Stimulated activated CD8-positive, alpha-beta memory T cell treated with anti-CD3 and anti-CD28 coated beads, Interleukin-7, amount 100 ng/mL, for 24 hours (primary cell): ENCODE measurements at places on chromosomes 11 and 22.

- DNase-seq = no peak
Observed at GRCh38 chr11:95247127-95247684, 16.2 kb upstream of the SESN3 start.

DNA sequence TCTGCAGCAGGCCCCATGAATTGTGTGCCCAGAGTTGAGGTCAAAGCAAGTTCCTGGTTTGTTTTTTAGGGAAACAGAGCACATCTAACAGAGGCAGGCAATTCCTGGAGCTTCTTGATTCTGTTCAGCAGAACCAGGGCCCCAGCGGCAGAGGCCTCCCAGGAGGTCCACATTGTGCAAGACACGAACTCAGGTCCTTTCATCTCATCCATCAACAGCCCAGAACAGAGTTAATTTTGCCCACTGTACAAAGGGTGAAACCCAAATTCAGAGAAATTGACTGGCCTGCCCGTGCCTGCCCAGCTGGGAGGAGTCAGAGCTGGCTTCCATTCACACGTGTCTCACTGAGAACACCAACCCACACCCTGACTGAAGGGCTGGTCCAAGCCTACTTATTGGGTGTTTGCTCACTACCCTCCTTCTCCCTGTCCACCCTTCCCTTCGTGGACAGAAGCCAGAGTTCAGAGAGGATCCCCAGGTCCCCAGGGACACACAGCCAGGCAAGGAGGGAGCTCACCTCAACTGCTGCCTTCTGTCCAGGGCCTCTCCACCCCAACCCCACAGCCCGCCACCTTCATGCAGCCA lies 607.1 kb downstream of the TBC1D22A start:
- DNase-seq = no peak

DNA sequence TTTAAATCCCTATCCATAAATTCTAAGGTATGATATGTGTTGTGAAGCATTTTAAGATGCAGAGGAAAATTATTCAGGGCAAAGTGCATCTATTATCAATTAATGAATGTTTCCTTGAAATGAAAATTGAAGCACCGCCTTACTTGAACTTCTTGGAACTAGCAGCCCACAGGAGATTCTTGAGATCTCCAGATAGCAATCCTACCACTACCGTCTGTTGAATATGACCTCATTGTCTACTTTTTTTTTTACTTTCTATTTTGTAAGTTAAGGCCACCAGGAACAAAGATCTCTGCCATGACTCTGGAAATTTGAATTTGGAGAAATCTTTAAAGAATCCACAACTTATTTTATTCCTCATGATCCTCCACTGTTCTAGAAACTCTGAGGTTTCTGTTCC lies 808.7 kb downstream of the KCNA4 start:
- DNase-seq = no peak

- DNase-seq = no peak
Observed at GRCh38 chr22:50705219-50705691, 32.6 kb downstream of the SHANK3 start.

GRCh38 chr11:4890279-4890678 lies 8.6 kb downstream of the OR51T1 start:
- DNase-seq = no peak

- no peak for DNase-seq
Observed at GRCh38 chr11:9605742-9606141, 32.3 kb downstream of the WEE1 start.

- DNase-seq = no peak
Observed at GRCh38 chr22:47154621-47155081, 392.2 kb downstream of the TBC1D22A start.

DNA sequence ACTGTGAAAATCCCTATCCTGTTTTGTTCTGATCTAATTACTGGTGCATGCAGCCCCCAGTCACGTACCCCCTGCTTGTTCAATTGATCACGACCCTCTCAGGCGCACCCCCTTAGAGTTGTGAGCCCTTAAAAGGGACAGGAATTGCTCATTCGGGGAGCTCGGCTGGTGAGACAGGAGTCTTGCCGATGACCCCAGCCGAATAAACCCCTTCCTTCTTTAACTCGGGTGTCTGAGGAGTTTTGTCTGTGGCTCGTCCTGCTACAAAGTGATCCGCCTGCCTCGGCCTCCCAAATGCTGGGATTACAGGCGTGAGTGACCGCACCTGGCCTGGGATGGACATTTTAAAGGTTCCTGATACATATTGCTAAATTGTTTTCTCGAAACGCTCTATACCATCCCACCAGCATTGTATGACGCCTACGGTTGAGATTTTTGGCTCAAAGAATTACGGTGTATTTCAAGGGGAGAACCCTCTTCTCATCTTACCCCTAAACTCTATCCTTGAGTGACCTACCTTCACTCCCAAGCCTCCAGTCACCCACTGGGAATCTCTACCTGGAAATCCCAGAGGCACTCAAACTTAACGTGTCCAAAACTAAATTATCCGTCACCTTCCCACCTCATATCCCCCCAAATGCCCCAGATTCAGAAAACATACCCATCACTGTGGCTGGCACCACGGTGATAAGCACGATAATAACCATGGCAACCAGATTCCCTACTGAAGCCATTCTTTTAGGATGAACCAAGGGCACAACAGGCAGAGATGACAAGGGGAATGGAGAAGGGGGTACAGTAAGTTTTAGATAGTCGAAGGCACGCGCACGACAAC lies 789 bp upstream of the POLA2 start:
- no peak for DNase-seq

DNA sequence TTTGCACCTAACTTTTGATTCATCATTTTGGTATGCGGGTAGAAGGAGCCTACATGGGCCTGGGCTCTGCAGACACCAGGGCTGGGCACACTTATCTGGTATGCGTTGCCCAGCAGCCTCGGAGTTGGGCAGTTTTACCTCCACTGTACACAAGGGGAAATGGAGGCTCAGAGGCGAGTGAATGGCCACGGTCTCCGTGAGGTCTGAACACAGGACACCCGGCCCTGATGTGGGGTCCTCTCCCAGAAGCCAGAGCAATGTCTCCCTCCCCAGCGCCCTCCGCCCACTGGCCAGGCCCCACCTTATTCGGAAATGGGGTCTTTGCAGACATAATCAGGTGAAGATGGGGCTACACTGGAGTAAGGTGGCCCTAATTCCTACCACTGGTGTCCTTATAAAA lies 43.7 kb downstream of the OSBPL5 start:
- DNase-seq = no peak

GRCh38 chr11:37511425-37511933 lies 913.4 kb upstream of the RAG2 start:
- no peak for DNase-seq

DNA sequence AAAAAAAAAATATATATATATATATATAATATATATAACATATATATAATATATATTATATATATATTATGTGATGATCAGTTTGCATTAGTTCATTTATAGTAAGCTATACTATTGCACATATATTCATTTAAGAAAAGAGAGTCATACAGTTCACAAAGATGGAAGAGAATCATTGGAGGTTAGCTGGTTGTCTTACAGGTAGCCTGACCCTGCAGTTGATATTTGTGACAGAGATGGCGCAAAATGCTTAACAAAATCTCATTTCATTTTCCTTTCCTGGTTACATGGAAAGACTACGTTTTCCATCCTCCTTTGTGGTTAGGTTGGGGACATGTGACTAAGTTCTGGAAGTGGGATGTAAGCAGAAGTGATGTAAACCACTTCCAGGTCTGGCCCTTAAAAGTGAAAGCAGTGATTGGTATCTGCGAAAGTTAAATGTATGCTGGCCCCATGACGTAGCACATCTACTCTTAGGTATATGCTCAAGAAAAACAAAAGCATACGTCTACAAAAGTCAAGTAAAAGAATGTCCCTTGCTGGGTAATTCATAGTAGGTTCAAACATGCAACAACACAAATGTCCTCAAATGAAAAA lies 7.2 kb upstream of the TMEM135 start:
- DNase-seq = no peak

DNA sequence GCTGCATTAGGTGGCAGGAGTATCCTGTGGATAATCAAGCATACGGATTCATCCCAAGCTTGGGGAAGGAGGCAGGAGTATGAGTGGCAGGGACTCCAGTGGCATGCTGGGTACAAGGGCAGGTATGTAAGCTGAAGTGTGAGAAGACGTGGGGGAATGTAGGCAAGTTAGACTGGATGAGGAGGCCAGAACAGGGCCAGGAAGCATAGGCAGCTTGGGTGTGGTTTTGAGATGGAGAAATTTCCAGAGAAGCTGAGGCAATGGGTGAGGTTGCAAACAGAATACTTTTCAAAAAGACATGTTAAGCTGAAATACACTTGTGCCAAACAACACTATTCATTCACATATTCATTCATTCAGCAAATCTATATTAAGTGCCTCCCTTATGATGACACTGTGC lies 43.1 kb upstream of the AMOTL1 start:
- DNase-seq = no peak

DNA sequence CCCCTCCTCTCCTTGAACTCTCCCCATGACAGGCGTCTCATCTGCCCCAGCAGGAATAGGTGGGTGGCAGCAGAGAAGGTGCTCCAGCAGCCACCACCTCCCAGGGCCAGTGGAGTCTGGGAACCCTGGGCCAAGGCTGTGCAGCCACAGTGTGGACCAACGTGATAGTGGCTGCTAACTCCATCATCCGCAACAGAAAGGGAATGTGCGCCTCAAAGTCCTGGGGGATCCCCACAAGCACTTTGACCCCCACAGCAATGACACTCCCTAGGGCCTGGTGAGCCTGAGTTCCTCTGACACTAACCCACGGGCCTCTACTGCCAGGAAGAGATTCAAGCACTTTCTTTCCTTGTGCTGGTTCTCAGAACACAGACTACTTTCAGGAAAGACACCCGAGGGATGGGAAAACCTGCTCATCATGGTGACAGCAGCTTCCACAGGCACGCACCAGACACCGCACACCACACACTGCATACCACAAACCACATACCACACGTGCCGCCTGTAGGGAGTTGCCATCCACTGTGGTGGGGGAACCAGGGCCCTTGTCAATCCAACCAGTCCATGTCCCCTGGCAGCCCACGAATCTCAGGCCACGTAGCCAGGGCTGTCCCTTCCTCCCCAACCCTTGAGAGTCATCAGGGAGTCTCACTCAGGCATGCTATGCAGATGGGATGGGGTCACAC lies 3.4 kb upstream of the SLC25A1 start:
- DNase-seq = no peak

DNA sequence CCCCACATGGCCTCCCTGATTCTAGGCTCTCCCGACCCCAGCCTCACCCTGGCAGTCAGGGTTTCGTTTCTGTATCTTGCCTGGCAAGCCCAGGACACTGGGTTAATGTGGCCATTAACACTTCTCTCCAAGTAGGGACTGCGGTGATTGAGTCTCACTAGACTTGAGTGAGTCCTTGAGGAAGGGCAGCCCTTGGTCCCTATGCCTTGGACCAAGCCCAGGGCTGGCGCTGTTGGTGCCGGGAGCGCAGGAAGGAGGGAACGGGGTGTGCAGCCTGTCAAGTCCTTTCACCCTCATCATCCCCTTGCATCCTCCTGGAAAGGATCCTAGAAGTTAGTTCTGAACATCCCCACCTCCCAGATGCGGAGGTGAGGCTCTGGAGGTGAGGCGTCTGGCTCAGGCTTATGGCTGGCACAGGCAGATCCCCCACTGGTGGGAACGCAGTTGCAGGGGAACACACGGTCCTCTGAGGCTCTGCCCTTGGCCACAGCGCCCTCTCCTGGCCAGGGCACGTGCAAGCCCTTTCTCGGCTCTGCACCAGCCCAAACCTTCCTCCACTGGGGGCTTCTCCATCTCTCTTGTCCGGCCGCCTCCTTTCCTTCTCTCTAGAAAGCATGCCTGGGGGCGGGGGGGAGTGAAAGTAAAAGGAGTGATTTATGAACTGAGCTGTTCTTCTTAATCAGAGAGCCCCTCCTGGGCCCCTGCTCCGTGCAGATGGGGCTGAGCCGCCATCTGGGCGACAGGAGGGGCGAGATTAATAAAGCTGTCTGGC lies 56.7 kb downstream of the TP53I11 start:
- peak; percentile 35 for DNase-seq

DNA sequence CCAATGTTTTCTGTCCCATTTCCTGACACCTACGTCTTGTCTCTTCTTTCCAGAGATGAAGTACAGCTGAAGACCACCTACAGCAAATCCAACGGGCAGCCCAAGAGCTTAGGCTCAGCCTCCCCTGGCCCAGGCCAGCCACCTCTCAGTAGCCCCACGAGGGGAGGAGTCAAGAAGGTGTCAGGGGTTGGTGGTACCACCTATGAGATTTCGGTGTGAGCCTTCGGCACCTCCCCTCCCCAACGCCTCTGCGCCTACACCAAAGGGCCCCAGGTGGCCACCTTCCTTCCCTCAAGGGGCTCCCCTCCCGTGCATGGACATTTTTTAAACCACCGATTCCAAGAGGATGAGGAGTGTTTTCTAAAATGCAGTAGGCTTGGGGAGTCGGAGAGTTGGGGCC lies 12.2 kb downstream of the MED19 start:
- no peak for DNase-seq

DNA sequence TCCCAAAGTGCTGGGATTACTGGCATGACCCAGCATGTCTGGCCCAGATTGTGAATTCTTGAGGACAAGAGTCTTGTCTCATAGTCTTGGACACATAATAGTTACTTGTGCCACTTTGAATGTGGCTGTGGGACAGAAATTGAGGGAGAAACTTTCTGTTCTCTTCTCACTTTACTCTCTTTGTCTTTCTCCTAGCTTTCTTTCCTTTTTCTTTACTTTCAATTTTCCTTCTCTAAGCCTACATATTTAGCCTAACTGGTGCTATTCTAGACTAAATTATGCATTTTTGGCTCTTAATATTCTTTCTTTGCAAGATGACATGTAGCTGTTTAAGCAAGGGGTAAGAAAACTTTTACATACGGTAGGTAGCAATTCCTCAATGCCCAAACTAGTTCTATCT lies 33.2 kb downstream of the HORMAD2 start:
- DNase-seq = no peak

DNA sequence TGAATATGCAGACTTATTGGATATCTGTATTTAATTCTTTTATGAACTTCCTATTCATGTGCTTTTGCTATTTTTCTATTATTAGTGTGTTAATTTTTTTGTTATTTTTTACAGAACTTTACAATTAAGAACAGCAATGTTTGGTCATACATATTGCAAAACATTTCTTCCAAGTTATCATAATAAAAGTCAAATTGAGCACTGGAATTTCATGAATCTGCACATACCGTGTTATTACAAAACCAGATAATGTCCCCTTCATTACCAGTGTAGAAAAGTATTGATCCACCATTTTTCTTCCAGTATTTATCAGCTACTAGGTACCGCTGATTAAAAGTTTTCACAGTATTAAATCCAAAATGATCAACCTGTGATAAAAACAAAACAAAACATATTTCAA lies 40.5 kb downstream of the PRCP start:
- no peak for DNase-seq

- no peak for DNase-seq
Observed at GRCh38 chr22:17541476-17541875, 21.8 kb upstream of the SLC25A18 start.

GRCh38 chr11:14444441-14445189 lies 55.0 kb downstream of the COPB1 start:
- DNase-seq = no peak

- DNase-seq = no peak
Observed at GRCh38 chr22:46959369-46959768, 196.9 kb downstream of the TBC1D22A start.
